ENCODE measurements at places on chromosomes 1 and 21. TPM values are rescaled to one million over a fixed set of nuclear protein-coding genes. Genes with fewer than 3 reads are reported as not detected.

DNA sequence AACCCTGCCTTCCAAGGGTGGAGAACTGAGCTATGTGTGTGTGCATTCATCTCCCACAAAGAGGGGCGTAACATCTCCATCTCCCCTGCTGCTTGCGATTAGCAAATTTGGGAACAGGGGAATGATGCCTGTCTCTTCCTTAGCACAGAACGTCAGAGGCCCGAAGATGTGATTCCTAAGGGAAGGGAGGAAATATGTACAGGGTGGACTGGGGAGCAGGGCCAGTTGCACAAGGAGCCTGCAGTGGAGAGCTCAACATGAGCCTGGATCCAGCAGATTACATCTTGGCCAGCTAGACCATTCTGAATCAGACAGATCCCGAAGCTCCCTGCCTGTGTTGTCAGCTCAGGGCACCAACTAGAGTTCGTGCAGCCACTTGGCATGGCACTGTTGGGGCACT is 118.1 kb downstream of the NGF start:
- no peak for DNase-seq

GRCh38 chr1:240337781-240338180 is 246.1 kb downstream of the FMN2 start:
- DNase-seq: no peak

DNA sequence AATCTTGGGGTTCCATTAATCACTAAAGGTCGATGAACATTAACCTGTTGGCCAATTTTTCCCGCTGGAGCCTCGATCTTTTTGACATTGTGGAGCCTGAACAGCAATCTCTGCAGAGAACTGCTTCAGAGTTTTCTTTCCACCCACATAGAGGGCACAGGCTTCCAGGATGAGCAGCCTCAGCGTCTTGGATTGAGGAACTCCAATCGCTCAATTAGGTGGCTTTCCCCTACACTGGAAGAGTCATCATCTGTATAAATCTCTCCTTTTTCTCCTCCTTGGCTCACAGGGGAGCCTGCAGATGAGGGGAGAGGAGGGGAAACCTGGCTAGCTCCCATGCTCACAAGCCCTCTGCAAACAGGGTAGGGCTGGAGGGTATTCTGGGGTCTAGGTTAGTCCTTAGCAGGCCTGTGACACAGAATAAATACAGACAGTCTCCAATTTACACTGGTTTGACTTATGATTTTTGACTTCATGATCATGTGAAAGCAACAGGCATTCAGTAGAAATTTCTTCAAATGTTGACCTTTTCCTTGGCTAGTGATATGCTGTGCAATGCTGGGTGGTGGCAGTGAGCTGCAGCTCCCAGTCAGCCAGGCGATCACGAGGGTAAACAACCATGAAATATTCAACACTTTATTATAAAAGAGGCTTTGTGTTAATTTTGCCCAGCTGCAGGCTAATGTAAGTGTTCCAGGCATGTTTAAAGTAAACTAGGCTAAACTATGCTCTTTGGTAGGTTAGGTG is 80.8 kb downstream of the PGBD5 start:
- DNase-seq: no peak

LIN28A gene
- total RNA-seq: 97.3 TPM

DNA sequence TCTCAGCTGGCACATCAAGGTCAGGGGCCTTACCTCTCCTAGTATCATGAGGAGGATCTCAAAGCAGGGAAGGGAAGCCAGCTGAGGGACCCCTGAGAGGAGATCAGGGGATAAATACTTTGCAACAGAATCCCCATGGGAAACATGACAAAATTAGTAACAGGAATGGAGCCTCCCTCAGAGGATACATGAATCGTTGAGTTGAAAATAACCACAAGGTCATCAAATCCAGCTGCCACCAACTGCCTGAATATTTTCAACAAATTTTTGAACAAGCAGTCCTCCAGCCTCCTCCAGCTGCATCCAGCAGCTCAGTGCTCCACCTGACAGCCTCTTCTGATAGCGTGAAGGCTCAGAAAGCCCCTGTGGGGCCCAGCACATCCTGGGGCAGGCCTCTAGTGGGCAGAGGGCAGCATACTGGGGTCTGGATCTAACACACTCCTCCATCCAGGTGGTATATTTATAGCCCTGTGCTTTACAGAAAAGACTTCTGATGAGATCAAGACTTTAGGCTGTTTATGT is 404.3 kb downstream of the NTNG1 start:
- DNase-seq: no peak

DNA sequence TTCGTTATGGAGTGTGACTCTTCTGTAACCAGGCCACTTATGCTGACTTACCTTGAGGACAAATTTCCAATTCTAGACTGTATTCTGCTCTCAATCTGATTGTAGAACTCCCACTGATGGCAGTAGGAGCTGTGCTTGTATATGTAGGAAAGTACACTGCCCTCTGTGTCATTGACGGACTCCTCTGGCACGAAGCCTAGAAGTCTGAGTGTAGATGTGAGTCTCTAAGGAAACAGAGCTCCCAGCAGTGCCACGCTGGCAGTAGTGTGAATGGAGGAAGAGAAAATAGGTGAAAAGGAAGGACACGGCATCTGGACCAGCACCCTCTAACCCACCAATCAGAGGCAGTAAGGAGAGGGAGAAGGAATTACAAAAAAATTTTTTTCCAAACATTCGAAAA is 130.4 kb upstream of the ADGRL2 start:
- no peak for DNase-seq

SLC22A15 gene
- total RNA-seq: 49.4 TPM

- DNase-seq: no peak
Observed at GRCh38 chr1:10106756-10107475, 74.2 kb downstream of the UBE4B start.

EPHA2 gene
- 0.29 TPM for total RNA-seq

All from glutamatergic neuron (in vitro differentiated cells).